ENCODE measurements at places on chromosomes 1 and 21.

DNA sequence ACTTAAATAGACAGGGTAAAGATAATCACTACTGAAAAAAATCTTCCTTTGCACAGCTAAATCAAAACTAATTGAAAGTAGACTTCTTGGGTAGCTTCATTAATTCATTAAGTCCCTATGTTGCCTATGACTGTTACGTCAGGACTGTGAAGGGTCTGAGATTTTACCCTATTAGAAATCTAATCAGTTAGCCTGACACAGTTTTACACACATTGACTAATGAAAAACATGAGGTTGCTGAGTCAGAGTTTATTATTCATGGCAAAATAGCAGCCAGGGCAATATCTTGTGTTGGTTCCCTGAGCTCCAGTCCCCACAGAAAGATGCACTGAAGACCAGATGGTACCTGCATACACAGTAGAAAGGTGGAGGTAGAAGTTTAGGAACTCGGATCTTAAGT, 262.5 kb upstream of the ZP4 start:
- DNase-seq: no peak

GRCh38 chr1:194568610-194569009, 1382.2 kb upstream of the B3GALT2 start:
- peak; percentile 11 for DNase-seq

DNA sequence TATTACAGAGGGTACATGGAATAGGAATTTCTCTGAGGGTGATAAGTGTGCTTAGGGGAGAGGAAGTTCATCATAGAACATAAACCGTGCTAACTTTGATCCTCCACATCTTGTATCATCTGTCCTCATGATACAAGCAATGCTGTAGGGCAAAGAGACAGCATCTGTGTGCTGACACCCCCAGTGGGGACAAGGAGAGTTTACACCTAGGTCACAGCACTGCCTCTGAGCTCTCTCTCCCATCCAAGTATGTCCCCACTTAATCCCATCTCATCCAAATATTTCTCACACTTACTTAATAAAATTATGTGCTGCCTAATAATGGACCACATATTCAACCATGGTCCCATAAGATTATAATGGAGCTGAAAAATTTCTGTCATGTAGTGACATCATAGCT, 4.3 kb upstream of the TEDDM1 start:
- DNase-seq: no peak

- peak; percentile 20 for DNase-seq
Observed at GRCh38 chr1:109846162-109846561, 64.5 kb upstream of the CSF1 start.

DNA sequence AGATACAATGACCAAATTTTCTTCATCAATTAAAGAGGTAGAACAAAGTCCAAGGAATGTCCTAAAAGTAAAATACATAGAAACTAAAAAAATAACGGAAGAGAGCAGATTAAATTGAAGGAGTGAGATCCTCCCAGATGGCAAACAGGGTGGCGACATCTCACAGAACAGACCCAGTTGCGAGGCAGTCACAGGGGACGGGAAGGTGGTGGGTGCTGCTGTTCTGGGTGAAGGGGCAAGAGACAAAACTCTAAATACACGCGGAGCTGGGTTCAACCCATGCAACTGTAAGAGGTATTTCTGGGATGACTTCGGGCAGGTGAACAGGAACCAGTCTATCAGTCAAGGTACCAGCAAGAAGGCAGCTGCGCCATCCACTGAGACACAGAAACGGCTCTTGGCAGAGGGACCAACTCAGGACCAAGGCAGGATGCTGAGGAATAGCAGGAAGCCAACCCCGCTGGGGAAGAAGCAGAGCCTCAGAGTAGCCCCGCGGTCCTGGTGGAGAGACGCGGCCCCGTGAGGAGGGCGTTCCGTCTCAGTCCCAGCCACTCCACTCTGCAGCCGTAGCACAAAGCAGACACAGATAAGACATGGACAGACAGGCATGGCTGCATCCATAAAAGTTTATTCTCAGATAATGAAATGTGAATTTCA, 32.2 kb downstream of the WDR4 start:
- DNase-seq: no peak

DNA sequence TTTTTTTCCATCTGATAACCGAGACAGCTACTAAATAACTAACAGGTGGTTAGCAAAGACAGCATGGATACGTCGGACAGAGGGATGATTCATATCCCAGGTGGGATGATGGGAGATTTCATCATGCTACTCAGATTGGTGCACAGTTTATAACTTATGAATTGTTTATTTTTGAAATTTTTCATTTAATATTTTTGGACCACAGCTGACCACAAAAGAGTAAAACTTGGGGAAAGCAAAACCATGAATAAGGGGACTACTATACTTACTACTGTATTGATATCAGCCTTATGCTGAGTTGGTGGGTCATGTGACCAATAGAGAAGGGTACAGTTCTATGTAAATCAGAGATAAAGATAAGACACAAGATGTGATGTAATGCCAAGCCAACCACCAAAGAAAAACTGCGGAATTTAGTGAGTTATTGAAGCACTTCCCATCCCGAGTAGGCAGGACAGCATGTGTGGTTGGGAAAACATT, 248.1 kb upstream of the C1orf105 start:
- DNase-seq: no peak

- no peak for DNase-seq
Observed at GRCh38 chr1:31013187-31013864, 52.2 kb downstream of the PUM1 start.

DNA sequence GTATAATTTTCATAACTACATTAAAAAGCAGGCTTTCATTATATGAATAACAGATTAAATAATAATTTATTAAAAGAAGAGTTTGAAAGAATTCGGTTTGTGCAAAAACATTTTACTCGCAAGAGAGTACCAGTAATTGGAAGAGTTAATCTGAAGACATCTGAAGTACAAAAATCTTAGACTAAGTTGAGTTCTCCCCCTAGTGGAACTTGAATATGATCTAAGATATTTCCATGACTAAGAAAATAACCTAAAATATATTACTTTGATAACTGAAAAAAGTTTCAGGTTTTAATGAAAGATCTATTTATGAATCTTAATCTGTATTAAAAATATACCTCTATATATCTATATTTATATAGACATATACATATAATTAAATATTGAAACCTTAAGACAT, 112.5 kb upstream of the GFI1 start:
- no peak for DNase-seq

Measured in nephron progenitor cell (in vitro differentiated cells).